ENCODE measurements at places on chromosomes 1 and 21. TPM values are rescaled to one million over a fixed set of nuclear protein-coding genes. Genes with fewer than 3 reads are reported as not detected.

The FCGR3B gene
- 0.37 TPM for total RNA-seq

The GPATCH3 gene
- total RNA-seq = 15.0 TPM

The TTLL10 gene
- not detected for total RNA-seq

The IL22RA1 gene
- not detected for total RNA-seq

The GPR37L1 gene
- total RNA-seq = not detected

The MARK1 gene
- not detected for total RNA-seq

The PADI2 gene
- 0.09 TPM for total RNA-seq

The FAM163A gene
- not detected for total RNA-seq

The PRCC gene
- 68.7 TPM for total RNA-seq

The PRR9 gene
- total RNA-seq = not detected

The PDPN gene
- total RNA-seq = not detected

The SH2D1B gene
- total RNA-seq = not detected
